ENCODE measurements at places on chromosomes 11 and 22.

DNA sequence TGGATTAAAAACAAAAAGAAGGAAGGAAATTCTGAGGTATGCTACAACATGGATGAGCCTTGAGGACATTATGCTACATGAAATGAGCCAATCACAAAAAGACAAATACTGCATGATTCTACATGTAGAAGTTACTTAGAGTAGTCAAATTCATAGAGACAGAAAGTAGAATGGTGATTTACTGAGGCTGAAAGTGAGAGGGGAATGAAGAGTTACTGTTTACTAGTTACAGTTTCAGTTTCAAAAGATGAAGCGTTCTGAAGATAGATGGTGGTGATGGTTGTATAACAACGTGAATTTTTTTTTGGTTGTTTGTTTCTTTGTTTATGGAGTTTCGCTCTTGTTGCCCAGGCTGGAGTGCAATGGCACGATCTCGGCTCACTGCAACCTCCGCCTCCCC lies 9.5 kb downstream of the OR5P2 start:
- DNase-seq, result no peak

DNA sequence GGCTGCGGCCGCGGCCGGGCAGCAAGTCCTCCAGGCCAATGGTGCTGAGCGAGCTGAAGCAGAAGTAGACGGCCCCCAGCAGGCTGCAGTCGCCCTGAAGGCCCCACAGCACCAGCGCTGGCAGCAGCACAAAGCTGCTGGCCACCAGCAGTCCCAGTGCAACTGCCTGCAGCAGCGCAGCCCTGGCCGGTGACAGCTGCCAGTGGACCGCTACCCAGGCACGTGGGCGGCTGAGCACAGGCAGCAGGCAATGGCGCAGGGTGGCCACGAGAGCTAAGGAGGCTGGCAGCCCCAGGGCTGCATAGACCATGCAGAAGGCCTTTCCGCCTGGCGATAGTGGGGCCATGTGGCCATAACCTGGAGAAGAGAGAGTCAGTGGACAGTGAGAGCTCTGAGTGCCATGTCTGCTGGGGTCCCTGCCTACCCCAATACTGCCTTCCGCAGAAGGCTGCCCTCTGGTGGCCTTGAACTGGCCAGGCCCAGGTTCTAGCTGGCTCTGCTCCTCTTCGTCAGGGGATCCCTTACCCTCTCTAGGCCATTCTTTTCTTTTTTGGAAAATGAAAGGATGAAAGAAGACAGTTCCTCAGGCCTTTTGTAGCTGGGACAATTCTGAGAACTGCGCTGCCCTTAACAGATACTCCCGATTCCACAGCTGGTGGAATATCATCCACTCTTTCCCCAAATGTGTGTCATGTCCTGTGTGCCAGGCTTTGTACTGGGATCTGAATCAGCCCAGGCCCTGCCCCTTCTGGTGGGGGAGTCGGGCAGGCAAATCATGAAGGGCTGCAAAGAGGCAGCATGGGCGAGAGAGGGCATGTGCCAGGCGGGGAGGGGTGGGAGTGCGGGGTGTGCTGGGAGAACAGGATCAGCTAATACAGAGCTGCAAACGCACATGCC lies 1.8 kb downstream of the KCNK7 start:
- no peak for DNase-seq

DNA sequence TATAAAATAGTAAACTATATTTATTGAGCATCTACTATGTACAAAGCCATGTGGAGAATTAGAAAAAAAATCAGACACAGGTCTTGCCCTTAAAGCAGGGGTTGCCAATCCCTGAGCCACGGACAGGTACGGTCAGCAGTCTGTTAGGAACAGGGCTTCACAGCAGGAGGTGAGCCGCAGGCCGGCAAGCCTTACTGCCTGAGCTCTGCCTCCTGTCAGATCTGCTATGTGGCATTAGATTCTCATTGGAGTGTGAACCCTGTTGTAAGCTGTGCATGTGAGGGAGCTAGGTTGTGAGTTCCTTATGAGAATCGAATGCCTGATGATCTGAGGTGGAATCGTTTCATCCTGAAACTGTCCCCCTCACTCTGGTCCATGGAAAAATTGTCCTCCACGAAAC lies 2.1 kb upstream of the RAG2 start:
- no peak for DNase-seq

DNA sequence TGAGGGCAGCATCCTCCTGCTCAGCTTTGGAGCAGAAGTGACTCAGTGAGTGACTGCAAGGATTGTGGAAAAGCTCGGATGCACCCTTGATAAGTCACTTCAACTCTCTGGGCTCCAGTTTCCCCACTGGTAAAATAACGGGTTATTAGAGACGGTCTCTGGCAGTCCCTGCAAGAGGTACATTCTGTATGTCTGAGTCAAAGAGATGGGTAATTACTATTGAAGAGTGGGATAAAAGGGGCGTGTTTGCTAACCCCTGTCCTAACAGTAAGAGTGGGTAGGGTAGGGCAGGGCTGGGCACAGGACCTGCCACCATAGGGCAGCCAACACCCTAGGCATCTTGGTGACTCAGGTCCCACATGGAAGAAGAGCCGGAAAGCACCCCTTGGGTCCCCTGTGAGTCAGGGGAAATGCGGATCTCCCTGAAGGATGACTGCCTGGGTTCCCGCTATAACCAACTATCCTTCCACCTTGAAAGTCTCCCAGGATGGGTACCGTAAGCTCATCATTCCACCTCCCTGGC lies 7.3 kb upstream of the AHNAK start:
- DNase-seq, result no peak

Measured in stimulated activated CD4-positive, alpha-beta T cell treated with anti-CD3 and anti-CD28 coated beads, Interleukin-12 subunit alpha, Interleukin-12 subunit beta, amount 100 ng/mL, for 24 hours (primary cell).